ENCODE measurements at places on chromosomes 1 and 21.

DNA sequence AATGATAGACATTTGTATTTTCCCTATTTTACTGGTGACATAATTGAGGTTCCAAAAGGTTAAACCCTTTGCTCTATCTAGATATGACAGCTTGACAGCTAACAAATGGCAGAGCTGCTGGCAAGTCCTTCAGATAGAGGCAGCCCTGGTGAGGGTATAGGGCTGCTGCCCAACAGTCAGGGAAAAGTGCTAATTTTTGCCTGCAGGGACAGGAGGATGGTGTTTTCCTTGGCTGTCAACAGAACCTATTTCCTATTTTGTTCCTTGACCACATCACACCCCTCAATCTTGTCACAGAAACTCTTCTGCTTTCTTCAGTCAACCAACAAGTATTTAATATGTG lies 12.3 kb downstream of the GPA33 start:
- DNase-seq: no peak

GRCh38 chr21:36229181-36229580 lies 72.6 kb downstream of the DOP1B start:
- no peak for DNase-seq

DNA sequence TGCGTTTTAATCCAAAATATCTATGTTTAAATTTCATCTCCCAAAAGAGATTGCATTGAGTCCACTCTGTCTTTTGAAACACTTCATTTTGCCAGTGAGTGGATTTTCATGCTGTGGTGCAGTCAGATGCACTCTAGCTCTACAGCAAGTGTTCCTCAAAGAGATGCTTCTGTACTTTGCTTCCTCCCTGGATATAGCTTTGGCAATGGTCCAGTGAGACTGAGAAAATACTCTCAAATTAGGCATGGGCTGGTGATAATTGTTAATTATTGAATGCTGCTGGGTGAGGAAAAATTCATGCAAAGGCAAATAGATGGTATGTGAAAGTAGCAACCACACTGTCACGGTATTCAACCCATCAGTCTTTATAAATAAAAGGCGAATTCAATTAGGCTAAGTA lies 396.9 kb downstream of the ADGRL2 start:
- no peak for DNase-seq

DNA sequence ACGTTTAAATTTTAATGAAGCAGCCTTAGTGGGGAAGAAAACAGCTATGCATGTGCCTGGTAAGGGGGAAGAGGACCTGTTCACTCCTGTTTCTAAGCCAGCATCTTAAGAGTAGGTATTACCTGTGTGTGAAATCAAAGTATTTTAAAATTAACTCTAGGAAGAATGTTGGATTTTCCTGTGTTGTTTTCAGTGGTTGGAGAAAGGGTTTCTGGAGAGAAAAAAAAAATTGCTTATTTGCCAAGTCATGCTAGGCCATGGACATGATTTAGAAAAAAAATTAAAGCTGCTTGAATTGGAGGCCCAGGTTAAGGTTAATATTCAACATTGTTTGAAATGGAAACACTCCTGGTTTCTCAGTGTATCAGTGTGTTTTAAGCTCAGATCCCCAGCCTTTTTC lies 42.9 kb upstream of the DNAJC6 start:
- no peak for DNase-seq

DNA sequence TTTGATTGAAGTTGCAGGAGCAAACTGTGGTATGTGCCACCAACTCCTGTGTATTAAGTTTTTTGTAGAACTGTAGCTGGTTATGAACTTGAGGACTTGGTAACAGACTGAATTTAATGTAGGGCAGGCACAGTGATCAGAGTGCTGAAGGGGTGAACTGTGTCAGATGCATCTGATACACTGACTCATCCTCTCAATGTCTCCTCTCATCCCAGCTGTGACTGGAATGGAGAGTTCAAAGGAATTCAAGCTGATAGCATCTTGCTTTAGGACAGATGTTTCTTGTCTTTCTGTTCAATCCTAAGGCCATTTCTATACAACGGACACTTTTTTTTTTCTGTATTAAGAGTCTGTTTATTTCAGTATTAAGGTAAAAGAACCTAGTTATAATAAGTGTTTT lies 25.0 kb upstream of the GBP1 start:
- DNase-seq: no peak

GRCh38 chr1:115160728-115161127 lies 71.4 kb upstream of the TSPAN2 start:
- no peak for DNase-seq

GRCh38 chr1:186636786-186637185 lies 43.4 kb downstream of the PTGS2 start:
- no peak for DNase-seq

DNA sequence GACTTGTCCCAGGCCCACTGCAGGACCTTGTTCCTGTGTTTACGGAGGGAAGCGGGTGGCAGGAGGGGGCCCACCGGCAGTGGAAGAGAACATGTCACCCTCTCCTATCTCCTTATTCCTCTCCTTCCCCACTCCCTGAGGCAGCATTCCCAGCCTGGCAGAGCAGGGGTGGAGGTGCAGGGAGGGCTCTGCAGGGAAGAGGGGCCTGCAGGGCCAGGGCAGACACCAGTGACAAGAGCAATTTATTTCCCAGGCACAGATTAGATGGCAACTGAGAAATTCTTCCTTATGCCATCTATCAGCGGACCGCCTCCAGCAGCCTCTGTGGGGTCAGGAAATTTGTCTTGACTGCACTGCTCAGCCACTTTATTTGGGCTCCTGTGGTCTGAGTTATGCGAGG lies 105.8 kb downstream of the DDX20 start:
- DNase-seq: no peak

- DNase-seq: no peak
Measured at GRCh38 chr1:49197081-49197480, 420.4 kb upstream of the BEND5 start.

GRCh38 chr1:189596197-189596596 lies 881.5 kb downstream of the BRINP3 start:
- DNase-seq: no peak

GRCh38 chr21:36627242-36627641 lies 71.7 kb upstream of the SIM2 start:
- peak; percentile 53 for DNase-seq

GRCh38 chr1:15343729-15344128 lies 66.0 kb upstream of the EFHD2 start:
- no peak for DNase-seq

DNA sequence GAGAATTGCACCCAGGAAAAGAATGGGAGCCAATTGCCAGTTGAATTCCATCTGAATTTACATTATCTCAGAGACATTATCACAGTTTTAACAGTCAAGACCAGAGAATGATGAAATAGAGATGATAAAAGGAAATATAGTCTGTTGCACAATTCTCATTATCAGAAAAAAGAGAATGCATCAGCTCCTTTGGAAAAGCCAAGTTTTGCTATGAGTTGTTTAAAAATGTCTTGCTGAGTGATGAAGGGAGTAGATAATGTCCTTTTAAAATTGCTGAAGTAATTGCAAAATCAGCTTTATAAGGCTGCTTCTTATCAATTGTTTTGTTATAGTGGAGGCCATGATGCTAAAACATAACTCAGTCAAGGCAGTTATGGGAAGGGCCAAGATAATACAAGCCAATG lies 37.9 kb upstream of the EEIG2 start:
- DNase-seq: no peak

DNA sequence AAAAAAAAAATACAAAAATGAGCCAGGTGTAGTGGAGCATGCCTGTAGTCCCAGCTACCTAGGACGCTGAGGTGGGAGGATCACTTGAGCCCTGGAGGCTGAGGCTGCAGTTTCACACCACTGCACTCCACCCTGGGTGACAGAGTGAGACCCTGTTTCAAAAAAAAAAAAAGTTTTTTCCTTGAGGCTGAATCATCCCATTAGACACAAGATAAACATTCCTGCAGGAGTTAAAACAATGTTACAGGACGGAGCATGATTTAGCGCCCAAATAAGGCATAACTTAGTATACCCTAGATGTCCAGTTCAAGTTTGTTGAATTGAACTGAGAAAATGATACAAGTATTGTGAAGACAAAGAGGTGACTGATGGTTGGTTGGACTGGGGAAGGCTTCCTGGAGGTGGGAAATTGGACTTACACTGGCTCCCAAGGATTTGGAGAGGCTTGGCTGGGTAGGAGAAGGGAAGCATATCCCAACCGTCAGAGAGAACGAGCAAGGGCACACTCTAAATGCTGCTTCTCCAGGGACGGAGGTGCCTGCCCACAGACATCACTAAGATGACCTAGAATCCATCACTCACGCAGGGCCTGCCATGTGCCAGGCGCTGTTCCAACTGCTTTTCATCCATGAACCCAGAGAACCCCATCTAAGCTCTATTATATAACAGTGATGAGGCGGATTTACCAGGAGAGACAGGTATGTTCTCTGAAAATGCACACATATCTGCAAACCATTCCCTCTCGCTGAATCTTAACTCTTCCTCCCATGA lies 610.6 kb downstream of the KIF26B start:
- no peak for DNase-seq

- no peak for DNase-seq
Measured at GRCh38 chr1:104358621-104359020, 608.9 kb downstream of the AMY1C start.

GRCh38 chr1:172391976-172392375 lies 28.5 kb upstream of the C1orf105 start:
- DNase-seq: no peak

DNA sequence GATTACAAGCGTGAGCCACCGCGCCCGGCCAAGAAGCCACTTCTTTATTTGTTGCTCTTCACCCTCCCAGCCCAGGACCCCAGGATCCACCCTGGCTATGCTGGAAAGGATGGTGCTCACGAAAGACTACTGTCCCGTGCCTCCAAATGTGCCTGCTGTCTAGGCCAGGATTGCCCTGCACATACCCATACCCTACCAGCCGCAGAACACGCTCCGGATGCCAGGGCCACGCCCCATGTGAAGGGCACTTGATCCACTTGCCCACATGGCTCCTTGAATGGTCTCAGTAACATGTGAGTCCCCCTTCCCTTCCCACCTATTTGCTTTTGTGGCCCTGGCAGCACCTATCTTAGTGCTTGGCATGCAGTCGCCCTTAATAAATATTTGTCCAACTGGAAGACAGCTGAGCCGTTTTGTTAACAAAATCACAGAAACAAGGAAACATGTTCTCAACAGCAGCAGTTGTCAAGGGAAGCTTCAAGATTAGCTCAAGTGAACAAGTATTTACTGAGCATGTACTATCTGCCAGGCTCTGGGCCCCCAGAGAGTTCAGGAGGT lies 13.8 kb upstream of the UBXN10 start:
- DNase-seq: no peak

DNA sequence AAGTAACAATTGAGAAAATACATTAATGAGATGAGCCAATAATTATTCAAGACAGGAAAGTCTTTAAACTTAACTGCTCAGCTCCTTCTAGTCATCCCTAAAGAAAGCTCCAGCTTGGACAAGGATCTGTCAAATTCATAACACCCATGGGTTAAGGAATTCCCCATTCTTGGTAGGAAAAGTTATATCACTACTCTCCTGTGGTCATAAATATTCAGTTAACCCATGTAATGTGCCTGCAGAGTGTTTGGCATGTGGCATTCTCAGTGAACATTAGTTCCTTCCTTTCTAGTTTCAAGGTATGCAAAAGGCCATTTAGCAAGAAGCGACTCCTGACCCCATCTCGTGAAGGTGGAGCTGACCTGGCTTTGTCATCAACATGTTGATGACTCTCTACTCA lies 76.7 kb upstream of the VCAM1 start:
- DNase-seq: no peak

GRCh38 chr1:160162931-160163330 lies 11.5 kb downstream of the ATP1A4 start:
- no peak for DNase-seq

DNA sequence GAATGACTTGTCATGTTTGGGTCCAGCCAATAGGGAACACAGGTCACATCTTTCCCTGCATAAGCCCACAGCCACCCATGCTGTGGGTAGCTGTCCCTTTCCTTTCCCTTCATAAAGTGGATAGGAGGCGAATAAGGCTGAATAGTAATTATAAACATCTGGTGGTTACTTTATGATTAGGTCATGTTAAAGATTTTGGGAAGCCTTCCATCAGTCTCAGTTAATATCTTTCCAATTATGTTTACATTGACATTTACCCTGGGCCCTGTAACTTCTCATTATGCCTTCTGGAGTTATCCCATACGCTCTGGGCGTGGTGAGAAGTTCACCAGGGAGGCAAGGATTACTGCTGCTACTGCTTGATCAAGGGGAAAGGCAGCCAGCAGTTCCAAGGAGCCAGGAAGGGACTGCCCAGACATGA lies 197.2 kb downstream of the HLX start:
- DNase-seq: no peak

DNA sequence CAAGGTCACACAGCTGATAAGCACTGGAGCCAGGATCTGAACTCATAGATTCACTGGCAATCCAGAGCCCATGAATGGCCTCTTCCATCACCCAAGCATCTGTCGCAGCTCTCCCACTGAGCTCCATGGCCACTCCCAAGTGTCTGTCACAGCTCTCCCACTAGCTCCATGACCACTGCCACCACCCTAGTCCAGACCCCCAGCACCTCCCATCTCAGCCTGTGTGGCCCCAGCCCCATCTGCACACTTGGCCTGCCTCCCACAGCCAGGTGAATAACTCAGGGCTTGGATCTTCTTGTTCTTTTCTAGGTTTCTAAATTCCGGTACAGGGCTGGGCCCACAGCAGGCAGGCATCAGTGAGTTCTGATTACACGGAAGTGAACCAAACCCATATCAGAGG lies 76.0 kb downstream of the GLIS1 start:
- DNase-seq: no peak

DNA sequence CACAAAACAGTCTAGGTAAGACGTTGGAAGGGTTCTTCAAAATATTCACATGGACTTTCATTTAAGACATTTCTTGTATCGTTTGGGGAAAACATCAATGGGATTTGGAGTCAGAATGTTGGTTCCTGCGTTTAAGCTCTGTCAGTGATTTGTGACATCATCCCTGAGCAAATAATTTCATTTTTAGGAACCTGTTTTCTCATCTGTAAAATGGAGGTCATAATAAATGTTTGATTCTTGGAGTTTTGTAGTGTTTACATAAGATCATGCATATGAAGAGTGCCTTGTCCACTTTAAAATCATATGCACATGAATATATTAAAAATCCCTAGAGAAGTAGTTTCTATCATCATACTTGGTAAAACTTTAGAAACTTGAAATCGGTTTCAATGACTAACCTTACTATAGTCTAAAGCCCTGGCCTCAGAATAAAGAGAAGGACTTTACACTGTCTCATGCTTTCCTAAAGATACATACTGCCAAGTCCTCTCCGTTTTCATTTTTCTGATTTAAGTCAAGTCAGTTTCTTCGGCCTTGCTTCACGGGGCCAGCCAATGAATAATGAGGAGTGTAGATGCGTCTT lies 178.4 kb downstream of the ADSS2 start:
- DNase-seq: no peak

DNA sequence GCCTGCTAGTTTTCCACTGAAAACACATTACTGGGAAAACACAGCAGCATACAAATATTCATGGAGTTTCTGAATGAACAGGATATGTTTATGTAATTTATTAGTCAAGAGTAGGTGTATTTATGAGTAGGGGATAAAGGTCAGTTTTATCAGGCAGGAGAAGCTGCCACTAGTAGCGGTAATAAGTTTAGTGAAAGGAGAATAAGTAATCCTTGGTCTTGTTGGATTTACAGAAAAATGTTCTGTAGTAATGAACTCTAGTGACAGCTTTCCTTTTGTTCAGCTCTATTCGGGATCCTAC lies 1.2 kb downstream of the MAST2 start:
- DNase-seq: no peak

GRCh38 chr1:2785631-2786328 lies 15.7 kb downstream of the TTC34 start:
- DNase-seq: no peak
